Vagina (tissue), 2 donors: ENCODE measurements at places on chromosomes 5 and 9.

GRCh38 chr9:93673839-93674334, 97.5 kb downstream of the PHF2 start:
- DNase-seq = no peak

DNA sequence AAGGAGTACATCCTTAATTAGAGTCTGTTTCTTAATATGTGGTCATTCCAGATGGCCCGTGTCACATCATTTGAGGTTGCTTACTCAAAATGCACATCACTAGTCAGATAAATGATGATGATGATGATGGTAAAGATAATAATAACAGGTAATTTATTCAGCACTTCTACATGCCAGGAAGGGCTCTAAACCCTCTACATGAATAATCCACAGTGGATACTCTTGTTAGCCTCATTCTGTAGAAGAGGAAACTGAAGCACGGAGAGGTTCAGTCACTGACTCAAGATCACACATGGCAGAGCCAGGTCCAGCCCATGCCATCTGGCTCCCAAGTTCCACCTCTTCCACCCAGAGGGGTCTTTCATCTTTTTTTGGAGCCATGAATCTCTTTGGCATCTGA, 11.7 kb downstream of the SH3PXD2B start:
- DNase-seq = no peak

DNA sequence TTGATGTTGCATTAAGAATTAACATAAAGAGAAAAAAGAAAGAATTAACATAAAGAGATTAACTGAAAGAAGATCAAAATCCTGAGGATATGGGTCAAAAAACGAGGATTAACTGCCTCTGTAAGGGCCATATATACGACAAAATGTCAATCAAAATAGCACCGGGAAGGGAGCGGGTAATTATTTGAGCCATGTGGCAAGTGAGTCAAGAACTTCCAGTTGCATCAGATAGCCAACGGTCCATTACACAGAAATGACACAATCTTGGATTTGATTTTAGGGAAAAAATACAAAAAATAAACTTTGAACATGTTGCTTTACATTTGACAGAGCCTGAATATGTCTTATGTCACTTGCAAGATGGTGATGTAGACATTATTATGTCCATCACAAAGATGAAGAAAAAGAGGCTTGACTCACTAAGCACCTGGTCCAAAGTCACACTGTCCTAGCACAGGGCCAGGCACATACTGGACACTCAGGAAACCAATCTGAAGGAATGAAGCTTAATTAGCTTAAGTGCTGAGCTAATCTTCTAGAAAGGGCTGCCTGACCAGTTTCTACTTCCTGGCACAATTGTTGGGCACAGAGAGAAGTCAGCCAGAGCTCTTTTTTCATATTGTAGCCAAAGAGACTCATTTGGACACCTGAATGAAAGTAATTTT, 273.2 kb upstream of the PAPPA start:
- no peak for DNase-seq

DNA sequence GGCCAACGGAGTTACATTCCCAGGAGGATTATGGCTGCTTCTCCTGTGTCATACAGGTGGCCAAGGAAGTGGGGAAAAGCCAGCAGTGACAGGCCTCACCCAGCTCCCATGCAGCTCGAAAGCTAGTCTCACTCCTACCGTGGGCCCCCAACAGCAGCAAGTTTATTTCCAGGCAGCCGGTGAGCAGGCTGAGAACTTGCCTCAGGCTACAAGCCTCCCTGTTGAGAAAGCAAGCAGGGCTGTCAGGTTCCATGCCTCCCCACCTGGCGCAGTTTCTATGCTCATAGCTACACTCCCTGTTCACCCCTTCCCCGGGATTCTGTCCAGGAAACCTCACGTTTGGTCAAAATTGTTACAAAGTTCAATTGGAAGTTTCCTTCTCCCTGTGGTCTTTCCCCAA, 27.5 kb upstream of the DNAH5 start:
- DNase-seq = no peak

DNA sequence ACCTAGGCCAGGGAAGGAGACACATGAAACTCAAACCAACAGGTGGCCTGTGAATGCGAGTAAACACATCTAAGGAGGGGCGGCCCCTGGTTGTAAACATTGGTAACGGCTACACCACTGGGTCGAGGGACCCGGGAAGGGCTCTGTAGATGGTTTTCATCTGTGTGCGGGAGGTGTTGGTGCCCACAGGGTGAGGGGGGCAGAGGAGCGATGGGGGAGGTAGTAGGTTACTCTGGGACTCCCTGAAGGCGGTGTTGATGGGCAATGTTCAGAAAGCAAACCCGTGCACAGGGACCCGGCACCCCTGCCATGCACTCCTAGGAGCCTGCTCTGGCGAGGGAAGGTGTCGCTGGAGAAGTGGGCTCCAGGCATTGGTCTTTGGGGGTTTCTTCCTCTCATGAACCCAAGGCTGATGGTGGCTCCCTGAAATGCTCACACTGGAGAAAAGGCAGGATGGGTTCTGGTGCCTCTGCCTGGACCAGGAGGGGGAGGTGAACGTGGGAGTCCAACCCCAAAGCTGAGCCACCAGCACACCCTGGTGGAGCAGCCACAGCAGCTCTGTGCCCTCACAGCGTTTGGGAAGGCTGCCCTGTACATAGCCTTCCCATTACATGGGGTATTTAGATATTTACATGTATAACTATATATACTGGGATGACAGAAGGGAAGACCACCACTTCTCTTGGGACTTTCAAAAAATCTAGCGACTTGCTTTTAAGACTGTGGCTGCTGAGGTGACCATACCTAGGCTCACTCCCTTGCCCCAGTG, 103.2 kb downstream of the ENTREP1 start:
- DNase-seq = no peak

- DNase-seq = no peak
These were observed 24.8 kb upstream of the IER5L start for GRCh38 chr9:129202613-129203555.

DNA sequence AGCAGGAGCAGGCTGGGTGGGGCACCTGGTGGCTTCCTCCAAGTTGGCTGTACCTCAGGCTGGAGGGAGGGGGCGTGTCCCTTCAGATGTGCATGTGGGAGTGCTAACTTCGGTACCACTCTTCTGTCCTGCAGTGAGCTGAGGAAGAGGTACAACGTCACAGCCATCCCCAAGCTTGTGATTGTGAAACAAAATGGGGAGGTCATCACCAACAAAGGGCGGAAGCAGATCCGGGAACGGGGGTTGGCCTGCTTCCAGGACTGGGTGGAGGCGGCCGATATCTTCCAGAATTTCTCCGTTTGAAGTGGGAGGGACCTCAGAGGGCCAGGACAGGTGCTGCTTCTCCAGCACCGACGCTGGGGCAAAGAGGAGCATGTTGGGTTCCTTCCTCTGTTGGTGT, 9.3 kb downstream of the NXNL2 start:
- DNase-seq = no peak
